ENCODE measurements at places on chromosomes 3 and 15. TPM values are rescaled to one million over a fixed set of nuclear protein-coding genes. Genes with fewer than 3 reads are reported as not detected.

- DNase-seq: no peak
These were observed 267.6 kb upstream of the MDFIC2 start for GRCh38 chr3:70580021-70580420.

DNA sequence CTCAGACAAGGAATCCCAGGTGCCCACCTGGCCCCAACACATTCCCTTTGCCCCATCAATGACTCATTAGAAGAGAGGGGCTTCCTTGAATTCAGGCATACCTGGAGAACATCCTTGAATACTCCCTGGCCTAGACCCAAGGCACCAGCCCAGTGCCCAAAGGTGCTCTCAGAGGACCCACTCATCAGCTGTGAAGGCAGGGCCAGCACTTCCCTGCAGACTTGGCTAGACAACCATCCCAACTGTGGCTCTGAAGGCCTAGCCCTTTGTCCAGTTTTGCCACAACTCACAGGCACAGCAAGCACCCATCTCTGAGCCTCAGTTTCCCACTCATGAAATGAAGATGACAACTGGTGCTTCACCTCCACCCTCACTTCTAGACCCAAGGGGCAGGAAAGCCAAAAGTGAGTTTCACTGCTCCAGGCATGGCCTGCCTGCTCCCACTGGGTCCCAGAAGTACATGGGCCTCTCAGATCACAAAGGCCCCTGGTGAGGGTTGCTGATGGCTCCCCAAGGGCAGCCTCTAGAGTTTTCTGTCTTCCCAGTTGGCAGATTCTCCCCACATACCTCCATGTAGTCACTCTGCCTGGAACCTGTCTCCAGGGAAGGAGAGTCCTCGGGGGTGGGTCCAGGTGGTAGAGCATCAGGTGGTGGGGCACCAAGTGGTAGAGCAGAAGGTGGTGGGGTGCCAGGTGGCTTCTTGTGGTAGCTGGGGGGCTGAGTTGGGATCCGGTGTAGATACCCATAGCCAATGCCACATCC, 7.5 kb downstream of the GORASP1 start:
- DNase-seq: no peak

GRCh38 chr15:48622237-48622636, 23.3 kb downstream of the FBN1 start:
- no peak for DNase-seq

GRCh38 chr3:11126653-11127052, 27.6 kb upstream of the HRH1 start:
- DNase-seq: no peak

GRCh38 chr3:31670136-31670535, 137.4 kb downstream of the STT3B start:
- no peak for DNase-seq

- no peak for DNase-seq
These were observed 25.3 kb downstream of the STARD5 start for GRCh38 chr15:81298611-81299010.

DNA sequence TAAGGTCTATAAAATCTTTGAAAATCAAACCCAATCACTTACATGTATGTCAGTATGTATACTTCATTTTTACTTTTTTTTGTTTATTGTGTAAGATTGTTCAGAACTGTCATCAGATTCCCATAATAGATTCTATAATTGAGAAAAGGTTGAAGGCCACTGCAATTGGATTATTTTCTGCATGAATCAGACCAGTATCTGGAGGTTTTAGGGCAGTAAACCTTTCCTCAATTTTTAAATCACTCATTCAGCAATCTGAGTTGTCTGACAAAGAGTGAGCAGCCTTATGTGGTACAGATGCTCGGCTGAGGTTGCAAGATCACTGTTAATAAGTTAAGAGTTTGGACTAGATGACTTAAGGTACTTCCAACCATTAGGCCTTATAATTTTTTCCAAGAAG, 96.0 kb downstream of the TP63 start:
- DNase-seq: no peak

DNA sequence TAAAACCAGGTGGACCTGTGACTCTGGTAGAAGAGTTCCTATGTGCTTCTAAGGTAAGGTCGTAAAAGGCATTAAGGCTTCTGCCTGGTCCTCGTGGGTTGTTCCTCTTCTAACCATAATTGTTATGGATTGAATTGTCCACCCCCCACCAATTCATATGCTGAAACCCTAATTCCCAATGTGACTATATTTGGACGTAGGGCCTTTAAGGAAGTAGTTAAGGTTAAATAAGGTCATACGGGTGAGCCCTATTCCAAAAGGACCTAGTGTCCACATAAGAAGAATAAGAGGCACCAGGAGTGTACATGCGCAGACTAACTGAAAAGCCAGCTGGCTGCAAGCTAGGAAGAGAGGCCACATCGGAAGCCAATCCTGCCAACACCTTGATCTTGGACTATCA, 1.9 kb downstream of the ADPGK start:
- DNase-seq: no peak

GRCh38 chr15:99522288-99522687, 43.5 kb upstream of the MEF2A start:
- no peak for DNase-seq

DNA sequence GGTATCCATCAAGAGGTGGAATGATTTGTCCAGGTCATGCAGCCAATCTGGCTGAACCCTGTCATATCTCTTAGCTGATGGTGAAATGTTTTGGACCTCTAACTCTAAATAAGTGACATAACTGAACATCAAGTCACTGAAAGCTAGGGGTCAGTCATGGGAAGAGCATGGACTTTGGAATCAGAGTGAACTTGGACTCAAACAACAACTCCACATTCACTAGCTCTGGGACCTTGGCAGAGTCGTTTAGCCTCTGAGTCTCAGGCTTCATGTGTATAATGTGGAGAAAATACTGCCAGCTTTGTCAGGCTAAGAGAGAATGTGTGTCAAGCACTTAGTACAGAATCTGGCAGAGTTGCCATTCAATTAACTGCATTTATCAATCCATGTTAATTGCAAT, 557.8 kb upstream of the CFAP20DC start:
- DNase-seq: no peak

- DNase-seq: no peak
These were observed 256.6 kb downstream of the ROBO2 start for GRCh38 chr3:77296527-77296926.

DNA sequence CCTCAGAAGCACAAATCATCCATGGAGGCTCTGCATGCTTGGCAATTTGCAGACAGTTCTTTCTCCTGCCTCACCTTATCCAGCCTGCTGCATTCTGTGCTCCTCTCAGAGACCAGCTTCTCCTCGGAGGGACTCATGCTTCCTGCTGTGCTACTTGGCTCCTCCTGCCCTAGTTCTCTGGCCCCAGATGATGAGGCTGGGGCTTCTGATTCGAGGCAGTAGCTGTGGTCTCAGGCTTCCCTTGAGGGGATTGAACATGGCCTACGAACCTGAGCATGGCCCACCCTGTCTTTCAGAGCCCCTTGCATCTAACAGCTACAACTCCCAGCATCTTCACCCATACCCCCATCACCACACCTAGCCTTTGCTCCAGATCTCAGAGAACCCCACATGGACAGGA, 6.7 kb downstream of the VIPR1 start:
- no peak for DNase-seq

GRCh38 chr3:42290966-42291714, 25.2 kb upstream of the CCK start:
- no peak for DNase-seq

DNA sequence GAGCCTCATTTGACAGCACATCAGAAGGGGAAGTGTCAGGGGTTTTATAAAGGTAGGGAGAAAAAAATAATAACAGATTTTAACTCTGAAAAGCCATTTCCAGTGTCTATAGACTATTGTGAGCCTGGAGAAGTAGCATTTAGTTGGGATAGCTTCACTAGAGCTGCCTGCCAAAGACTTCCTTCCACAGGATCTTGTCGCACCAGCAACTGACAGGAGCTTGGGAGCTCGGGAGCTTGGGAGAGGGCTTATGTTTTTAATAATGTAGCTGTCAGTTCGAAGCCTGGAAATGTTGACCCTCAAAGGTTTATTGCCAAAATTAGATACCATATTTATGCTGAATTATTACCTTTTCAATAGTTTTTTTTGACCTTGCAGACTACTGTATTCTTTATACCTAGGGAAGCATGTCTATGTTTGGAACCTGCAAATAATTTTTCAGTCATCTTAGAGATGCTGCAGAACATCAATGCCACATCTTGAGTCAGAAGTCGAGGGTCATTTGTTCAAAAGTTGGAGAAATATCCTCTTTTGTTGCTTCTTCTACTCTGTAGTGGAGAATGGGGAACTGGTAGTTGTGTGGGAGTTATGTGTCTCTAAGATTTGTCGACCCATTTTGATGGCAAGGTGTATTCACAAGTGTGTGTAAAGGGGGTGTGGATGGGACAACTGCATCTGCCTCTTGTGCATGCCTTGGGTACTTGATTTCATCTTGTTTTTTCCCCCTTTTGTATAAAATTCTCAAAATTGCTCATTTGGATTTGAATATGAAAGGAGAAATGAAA, 41.7 kb downstream of the ARPP21 start:
- DNase-seq: no peak

- no peak for DNase-seq
These were observed 152.0 kb downstream of the FBLN2 start for GRCh38 chr3:13700889-13701288.

DNA sequence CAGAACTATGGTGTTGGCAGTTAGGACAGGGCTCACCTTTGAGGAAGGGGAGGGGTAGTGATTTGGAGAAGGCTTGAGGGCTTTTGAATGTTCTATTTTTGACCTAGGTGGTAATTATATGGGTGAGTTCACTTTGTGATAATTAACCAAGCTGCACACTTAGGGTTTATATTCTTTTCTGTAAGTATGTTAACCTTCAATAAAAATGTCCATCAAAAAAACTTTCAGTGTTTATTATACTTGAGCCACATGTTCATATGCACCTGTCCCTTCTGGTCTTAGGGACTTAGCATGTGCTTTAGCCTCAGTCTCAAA, 28.4 kb downstream of the PDE8A start:
- DNase-seq: no peak

DNA sequence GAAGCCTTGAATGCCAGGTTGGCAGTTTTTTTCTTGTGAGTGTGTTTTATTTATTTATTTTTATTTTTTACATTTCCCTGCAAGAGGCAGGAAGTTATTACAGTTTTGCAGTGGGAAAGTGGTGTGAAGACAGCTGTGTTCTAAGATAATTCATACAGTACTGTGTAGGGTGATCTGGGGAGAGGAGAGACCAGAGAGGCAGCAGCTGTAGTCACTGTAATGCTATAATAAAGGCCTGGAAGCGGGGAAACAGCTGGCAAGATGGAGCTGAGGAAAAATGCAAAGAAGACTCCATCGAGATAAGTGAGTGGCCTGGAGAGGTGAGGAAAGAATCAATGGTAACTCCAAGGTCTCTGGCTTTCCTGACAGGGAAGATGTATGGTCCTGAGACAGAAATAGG, 23.1 kb downstream of the CNTN3 start:
- no peak for DNase-seq

GRCh38 chr3:172746475-172746874, 4.1 kb upstream of the ECT2 start:
- no peak for DNase-seq

DNA sequence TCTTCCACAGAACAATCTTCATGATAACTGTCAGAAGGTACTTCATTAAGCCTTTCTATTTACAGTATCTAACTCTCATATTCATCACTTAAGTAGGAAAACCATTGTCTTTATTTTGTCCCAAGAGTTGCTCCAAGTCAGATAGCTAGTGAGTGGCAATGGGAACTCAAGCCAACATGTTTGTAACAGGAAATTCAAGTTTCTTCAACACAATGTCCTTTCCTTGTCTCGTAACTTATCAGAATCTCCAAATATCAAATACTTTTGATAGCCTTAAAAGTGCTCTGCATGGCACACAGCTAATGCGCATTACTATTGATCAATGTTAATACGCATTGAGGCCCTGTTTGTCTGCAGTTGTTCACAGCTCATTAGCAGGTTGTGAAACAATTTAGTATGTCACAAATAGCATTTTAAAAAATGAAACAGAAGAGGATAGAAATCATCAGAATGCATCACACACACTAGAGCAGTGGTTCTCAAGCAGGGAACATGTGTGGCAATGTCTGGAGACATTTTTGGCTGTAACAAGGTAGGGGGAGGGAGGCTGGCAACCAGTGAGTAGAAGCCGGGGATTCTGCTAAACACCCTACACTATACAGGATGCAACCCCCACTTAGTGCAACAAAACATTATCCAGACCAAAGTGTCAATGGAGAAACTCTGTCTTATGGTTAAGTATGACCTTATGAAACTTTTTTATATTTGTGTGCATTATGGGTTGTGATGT, 27.5 kb downstream of the BTLA start:
- DNase-seq: no peak

GRCh38 chr3:114848643-114849350, 298.3 kb downstream of the ZBTB20 start:
- DNase-seq: no peak

GRCh38 chr3:126968391-126969390, 14.2 kb upstream of the PLXNA1 start:
- DNase-seq: no peak

DNA sequence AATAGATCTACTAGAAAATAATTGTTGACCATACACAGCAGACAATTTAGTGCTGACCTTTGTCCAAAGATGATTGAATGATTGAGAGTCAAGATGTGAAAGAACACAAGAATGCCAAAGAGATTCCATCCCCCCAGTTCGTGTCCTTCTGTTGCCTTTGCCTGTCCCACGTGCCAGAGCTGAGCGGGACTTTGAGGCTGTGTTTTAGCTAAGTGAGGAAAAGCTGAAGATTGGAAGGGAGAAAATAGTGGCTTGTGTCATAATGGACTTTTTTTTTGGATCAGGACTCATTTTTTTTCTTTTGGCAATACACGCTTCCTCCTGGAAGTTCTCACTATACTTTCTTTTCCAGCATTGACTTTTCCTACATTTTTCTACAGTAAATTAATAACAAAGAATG, 206.6 kb upstream of the MDFIC2 start:
- no peak for DNase-seq

GRCh38 chr15:66760968-66761725, 59.1 kb downstream of the SMAD6 start:
- DNase-seq: no peak

- no peak for DNase-seq
These were observed 228.1 kb downstream of the SNRPN start for GRCh38 chr15:25182736-25183445.

Gene RETNLB
- not detected for total RNA-seq

Gene ZNF592
- total RNA-seq: 31.3 TPM

Gene TEX9
- total RNA-seq: 0.44 TPM

Gene PRR20G
- not detected for total RNA-seq

Gene ARPP21
- not detected for total RNA-seq

Gene GOLGA8S
- 0.16 TPM for total RNA-seq

Gene MYD88
- total RNA-seq: 46.5 TPM

Gene FBXW12
- total RNA-seq: 0.14 TPM

Gene RASA2
- total RNA-seq: 34.5 TPM

Measured in activated T-helper 2 cell treated with anti-CD3 and anti-CD28 coated beads, Interferon-gamma antibody, Interleukin-2, Interleukin-4, amounts not matched to agents 10 μg/mL and 5 μg/mL and 100 μg/mL, durations not matched to agents 14 hours and 24 hours and 36 hours (primary cell).